ENCODE measurements at places on chromosomes 7 and 10.

GRCh38 chr7:131970602-131971001, 414.2 kb upstream of the PODXL start:
- DNase-seq = no peak

- DNase-seq = no peak
Measured at GRCh38 chr10:129969911-129970464, 5.9 kb upstream of the EBF3 start.

GRCh38 chr10:112755446-112756234, 194.4 kb upstream of the TCF7L2 start:
- no peak for DNase-seq

- DNase-seq = no peak
Measured at GRCh38 chr10:47383261-47384147, 589 bp downstream of the ZNF488 start.

DNA sequence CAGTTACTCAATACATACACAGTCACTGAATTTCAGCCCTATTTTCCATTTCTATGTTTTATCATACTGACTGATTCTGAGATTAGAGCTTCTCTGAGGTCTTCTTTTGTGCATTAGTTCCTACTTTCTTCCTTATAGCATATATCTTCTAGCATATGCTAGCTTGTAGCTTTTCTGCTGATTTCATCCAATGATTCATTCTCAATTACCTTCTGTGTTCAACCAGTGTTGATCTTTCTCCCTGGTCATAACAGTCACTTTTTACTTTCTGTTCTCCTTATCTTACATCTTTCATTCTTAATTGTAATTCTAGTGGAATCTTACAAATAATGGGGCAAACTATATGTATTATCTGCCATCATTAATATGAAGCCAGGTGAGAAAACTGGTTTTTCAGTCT, 159.5 kb upstream of the HGF start:
- no peak for DNase-seq

GRCh38 chr7:40836218-40836617, 701.4 kb downstream of the SUGCT start:
- no peak for DNase-seq

- DNase-seq = no peak
Measured at GRCh38 chr10:53331460-53331859, 558.9 kb upstream of the MBL2 start.

DNA sequence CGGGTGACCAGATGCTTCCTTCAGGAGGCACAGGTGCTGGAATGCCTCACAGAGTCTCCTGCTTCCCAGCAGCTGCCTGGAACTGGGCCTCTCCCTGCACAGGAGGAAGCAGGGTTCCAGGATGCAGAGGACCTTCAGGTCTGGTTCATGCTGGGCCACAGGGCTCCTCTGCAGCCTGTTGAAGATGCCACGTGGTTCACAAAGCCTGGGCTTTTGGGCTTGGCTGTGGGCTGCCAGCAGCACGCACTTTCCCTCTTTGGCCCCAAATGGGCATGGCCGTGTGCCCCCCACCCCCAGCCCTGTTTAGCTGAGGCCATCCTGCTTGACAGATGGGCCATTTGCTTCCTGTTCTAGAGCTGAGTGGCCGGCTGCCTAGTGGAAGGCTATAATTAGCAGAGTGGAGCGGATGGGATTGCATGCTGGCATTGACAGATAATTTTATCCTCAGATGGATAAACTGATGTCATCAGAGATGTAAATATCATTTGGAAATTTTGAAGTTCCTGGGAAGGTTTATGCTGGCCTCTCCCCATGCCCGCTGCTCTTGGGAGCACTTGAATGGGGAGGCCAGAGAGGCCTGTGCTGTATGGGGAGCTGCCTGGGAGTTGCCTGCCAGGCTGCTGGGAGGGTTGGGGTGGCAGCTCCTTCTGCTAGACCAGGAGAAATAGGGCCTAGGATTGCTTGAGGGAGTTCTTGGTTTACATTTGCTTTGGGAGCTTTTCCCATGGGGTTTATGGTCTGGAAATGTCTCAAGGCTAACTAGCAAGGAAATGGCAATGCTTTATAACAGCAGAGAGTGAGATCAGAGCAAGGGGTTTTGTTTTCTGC, 28.2 kb downstream of the TSPAN15 start:
- DNase-seq = no peak

- DNase-seq = no peak
Measured at GRCh38 chr10:63819753-63820329, 298.6 kb downstream of the REEP3 start.

DNA sequence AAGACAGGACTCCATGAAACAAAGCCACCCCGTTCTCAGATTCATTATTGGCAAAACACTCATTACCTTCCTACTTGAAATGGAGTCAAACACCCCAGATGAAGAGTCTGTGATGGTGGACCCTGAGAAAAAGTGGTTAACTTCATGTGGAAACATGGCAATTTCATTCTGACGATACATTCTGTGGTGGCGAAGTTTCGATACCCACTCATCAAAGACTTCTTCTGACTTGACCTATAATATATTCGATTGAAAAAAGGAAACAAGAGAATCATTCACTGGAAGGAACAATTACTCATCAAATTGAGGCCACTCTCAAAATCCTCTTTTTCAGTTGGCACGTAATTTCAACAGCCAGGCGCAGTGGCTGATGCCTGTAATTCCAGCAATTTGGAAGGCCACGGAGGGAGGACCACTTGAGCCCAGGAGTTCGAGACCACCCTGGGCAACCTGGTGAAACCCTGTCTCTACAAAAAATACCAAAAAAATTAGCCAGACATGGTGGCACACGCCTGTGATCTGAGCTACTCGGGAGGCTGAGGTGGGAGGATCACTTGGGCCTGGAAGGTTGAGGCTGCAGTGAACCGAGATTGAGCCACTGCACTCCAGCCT, 108.8 kb upstream of the GSDME start:
- DNase-seq = peak; percentile 28

GRCh38 chr7:107355616-107356015, 114.2 kb upstream of the GPR22 start:
- no peak for DNase-seq
